ENCODE measurements at places on chromosomes 13 and 19.
A peak's percentile ranks its signal among the peaks of the same experiment; 100 is the strongest.

- DNase-seq, result peak; percentile 38
Measured at GRCh38 chr19:3469638-3470499, 10.5 kb downstream of the SMIM24 start.

GRCh38 chr19:16303755-16304154, 20.9 kb upstream of the KLF2 start:
- DNase-seq, result no peak

- DNase-seq, result peak; percentile 48
Measured at GRCh38 chr19:903266-903797, 9.7 kb downstream of the R3HDM4 start.

GRCh38 chr13:25910243-25910642, 141.6 kb downstream of the SHISA2 start:
- peak; percentile 61 for DNase-seq

DNA sequence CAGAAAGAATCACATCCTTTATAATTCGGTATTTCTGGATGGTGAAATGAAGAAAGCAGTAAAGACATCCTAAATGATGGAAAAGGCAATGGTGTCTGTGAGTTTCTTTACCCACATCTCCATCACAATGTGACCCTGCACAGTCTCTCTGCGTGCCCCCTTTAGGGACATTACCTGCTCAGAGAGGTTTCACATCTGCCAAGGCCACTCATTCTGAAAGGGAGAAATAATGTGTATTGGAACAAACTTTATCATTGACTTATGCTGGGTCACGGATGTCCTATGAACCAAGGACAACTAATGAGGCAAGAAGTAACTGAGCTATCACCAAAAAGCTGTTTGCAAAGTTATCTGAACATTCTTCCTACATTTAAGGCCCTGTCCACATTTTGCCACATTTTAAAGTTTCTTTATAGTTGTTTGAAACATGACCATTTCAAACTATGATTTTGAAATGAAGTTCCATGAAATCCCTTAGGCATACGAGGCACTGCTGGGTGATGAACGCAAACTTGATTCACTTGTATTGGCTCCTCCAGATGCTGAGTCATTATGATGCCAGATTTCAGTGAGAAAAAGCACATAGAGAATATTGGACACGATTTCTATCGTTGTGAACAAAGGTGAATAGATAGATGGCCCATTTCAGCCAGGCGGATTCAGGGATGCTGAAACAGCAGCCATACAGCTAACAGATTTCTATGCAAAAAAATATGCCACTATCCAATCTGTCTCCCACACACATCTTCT, 63.5 kb upstream of the HMGB1 start:
- no peak for DNase-seq

DNA sequence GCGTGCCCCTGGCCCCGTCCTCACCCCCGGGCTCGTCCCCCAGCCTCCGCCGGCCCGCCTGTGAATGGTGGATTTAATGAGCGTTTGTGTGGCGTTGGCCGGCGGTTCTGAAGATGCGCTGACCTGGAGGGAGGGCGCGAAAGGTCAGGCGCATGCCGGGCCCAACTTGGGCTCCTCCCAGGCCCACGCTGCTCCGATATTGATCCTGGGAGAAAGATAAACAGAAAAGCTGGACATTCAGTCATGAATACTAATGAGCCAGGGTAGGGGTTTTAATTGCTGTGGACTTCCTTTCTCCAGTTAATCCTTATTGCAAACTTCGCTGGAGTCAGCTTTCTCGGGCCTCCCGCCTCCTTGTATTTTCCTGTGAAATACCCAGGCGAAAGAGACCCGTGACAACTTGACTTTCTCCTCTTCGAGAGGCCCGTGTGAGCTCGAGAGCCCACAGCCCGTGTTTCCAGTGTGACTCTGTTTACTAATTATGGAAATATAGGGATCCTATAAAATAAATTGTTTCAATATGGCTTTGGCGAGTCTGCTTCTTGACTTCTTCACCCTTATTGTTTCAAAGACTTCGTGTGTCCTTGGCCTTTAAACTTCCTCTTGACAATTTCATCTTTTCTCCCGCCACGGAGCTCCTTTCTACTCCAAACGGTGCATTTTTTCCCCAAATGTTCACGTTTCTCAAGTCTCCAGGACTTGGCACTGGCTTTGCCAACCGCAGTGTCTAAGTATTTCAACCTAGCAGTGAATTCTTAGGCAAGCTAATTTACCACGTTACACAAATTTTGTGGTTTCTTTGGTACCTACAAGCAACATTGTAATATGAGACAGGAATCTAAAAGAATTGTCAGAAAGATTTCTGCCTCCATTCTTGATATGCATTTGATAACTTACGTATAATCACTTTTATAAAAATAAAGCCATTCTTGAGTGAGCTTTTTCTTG, 10.5 kb downstream of the ZIC2 start:
- no peak for DNase-seq

DNA sequence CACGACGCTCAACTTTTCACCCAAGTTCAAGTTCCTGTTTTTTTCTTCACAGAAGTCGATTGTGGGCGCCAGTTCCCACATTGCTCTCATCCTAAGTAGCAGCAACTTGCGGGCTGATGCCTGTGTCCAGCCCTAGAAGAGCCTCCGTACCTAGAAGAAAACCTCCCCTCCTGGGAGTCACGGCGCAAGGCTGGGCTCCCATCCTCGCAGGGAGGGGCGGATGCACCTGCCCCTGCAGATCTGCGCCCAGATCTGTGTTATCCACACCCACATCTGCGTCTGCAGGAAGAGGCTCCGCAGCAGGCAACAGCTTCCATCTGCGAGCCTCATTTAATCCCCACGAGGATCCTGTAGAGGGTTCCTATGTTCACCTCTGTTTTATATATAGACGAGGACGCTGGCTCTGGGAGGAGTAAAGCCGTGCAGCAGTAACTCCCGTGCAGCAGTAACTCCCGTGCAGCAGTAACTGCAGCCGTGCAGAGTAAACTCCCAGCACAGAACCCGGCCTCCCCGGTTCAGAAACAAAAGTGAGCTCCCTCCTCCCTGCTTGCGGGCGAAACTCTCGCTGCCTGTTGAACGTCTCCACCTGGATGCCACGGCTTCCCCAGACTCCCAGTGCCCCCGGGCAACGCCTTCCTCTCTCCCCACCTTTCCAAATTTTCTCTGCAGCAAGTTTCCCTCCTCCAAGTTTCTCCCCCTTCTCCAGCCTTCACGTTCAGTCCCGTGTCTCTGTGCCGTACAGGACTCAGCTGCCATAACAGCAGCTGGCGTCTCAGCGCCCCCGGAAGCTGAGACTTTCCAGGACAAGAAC, 23.5 kb upstream of the LAIR1 start:
- no peak for DNase-seq

DNA sequence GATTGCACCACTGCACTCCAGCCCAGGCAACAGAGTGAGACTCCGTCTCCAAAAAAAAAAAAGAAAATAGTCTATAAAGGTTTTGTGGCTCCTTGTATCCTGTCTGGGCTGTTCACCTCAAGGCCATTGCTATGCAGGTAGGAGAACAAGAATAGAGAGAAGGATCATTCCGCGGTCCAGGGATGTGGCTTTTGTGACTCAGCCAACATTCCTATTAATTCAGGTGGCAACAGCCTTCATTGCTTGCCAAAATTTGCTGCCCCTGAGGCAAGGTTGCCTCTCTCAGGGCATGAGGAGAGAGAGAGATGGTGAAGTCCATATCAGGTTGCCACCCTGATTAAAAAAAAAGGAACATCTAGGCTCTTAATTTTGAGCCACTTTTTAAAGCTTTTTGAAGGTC, 8.0 kb downstream of the ZNF551 start:
- DNase-seq, result no peak

DNA sequence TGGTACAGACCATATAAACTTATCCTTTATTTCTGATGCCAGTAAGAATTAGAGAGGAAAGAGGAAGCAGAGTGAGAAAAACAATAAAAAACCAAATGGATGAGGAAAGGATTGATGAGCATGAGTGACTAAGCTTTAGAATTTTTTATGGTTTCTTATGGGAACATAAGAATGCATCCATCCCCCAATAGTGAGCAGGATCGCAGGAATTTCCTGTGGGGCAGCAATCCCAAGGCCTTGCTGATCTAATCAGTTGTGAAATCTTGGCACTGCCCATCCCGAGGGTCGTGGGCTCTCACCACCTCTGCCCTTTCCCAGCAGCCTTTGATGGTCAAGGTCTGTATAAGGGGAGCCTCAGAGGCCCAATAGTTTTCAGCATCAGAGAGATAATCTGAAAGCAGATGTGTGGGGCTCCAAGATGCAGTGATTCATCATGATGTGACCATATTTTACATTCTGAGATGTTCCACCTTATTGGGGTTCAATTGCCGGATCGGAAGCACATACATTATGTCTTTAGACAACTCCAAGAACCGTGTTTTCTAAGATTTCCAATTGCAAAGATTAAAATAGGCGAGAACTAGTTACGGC, 222.1 kb downstream of the DNAJC15 start:
- no peak for DNase-seq
